ENCODE measurements at places on chromosomes 6 and 20.

DNA sequence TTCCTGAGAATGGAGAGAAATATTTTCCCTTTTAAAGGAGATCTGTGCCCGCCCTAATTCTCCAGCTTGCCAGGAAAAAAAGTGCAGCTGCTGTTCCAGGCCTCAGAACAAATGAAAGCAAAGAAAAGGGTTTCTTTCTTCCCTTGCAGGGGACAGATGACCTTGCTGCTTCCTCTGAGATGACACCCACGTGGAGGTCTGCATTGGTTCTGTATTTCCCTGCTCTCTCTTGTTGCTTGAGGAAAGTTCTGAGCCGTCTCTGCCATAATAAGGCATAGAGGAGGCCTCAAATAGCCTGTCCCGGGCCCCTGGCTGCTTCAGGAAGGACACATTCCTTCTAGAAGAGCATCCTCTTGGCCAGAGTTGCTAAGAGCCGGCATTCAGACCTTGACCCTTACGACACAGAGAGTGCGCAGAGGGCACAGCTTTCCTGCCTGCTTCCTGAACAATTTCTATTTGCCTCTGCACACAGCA is 501.8 kb upstream of the SULF2 start:
- peaks cover 34% of the 10 kb centered on the region for H3K4me1 ChIP-seq
- no peak overlapping the region for H3K27ac ChIP-seq
- H3K36me3 ChIP-seq = no peaks in the 10 kb centered on the region
- no peak overlapping the region for H3K4me3 ChIP-seq

DNA sequence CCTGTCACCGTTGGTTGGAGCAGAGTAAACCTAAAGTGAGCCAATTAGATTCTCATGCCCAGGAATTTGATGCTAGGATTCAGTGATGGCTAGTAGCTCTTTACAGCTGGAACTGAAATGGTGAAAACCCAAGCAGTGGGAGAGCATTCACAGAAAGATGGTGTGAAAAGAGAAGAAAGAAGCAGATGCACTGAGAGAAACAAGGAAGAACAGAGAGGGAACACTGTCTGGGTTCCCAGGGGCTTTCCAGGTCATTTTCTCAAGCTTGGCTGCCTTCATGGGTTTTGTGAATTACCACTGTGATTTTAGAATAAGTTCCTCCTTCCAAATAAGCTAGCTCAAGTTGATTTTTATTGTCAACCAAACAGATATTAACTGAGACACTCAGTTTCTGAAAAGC is 104.1 kb upstream of the AKIRIN2 start:
- no peaks in the 10 kb centered on the region for H3K36me3 ChIP-seq
- no peaks in the 10 kb centered on the region for H3K4me1 ChIP-seq
- DNase-seq = no peak
- no peak overlapping the region for H3K27ac ChIP-seq

GRCh38 chr20:36736451-36737182 is 9.3 kb downstream of the NDRG3 start:
- no peaks in the 10 kb centered on the region for H3K36me3 ChIP-seq
- no peak overlapping the region for H3K27ac ChIP-seq
- no peaks in the 10 kb centered on the region for H3K27me3 ChIP-seq
- no peak for DNase-seq
- H3K4me1 ChIP-seq = no peaks in the 10 kb centered on the region

- no peak overlapping the region for H3K4me3 ChIP-seq
- peaks cover 3% of the 10 kb centered on the region for H3K27me3 ChIP-seq
- H3K4me1 ChIP-seq = no peaks in the 10 kb centered on the region
- no peaks in the 10 kb centered on the region for H3K36me3 ChIP-seq
Observed at GRCh38 chr6:27575594-27576361, 102.9 kb upstream of the ZNF184 start.

- H3K27me3 ChIP-seq = no peaks in the 10 kb centered on the region
- H3K36me3 ChIP-seq = no peaks in the 10 kb centered on the region
- no peak for DNase-seq
- no peak overlapping the region for H3K27ac ChIP-seq
- no peak overlapping the region for H3K4me3 ChIP-seq
- no peaks in the 10 kb centered on the region for H3K4me1 ChIP-seq
Observed at GRCh38 chr6:83636800-83637199, 72.1 kb downstream of the SNAP91 start.

GRCh38 chr6:109014606-109015005 is 80.0 kb downstream of the SESN1 start:
- H3K36me3 ChIP-seq = no peaks in the 10 kb centered on the region
- H3K4me1 ChIP-seq = no peaks in the 10 kb centered on the region
- H3K27me3 ChIP-seq = no peaks in the 10 kb centered on the region

GRCh38 chr20:14826543-14827313 is 489.3 kb upstream of the FLRT3 start:
- no peaks in the 10 kb centered on the region for H3K36me3 ChIP-seq
- no peaks in the 10 kb centered on the region for H3K4me1 ChIP-seq
- DNase-seq = no peak
- no peak overlapping the region for H3K27ac ChIP-seq

- no peak overlapping the region for H3K27ac ChIP-seq
- no peak for DNase-seq
- peaks cover 5% of the 10 kb centered on the region for H3K27me3 ChIP-seq
- no peak overlapping the region for H3K4me3 ChIP-seq
- no peaks in the 10 kb centered on the region for H3K4me1 ChIP-seq
- no peaks in the 10 kb centered on the region for H3K36me3 ChIP-seq
Observed at GRCh38 chr6:99739526-99739925, 132.9 kb downstream of the PRDM13 start.

DNA sequence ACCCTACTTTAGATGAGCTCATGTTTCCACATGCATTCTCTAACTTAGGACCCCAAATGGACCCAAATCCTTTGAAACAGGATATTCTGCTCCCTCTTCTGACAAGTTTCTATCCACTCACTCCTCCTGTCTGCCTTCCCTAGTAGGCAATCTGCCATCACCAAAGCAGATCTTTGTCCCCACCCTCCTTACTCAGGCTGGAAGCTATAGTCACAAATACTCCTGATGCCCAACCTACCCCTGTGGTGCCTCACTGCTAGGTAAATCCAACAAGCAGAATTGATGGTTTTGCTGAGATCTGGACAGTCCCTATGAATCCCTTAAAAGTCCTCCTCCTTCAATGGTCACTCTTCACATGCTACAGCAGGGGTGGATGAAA is 21.7 kb downstream of the ELOVL5 start:
- no peaks in the 10 kb centered on the region for H3K27me3 ChIP-seq
- H3K27ac ChIP-seq = no peak overlapping the region
- H3K4me3 ChIP-seq = no peak overlapping the region
- H3K4me1 ChIP-seq = peaks cover 12% of the 10 kb centered on the region
- DNase-seq = no peak
- no peaks in the 10 kb centered on the region for H3K36me3 ChIP-seq

DNA sequence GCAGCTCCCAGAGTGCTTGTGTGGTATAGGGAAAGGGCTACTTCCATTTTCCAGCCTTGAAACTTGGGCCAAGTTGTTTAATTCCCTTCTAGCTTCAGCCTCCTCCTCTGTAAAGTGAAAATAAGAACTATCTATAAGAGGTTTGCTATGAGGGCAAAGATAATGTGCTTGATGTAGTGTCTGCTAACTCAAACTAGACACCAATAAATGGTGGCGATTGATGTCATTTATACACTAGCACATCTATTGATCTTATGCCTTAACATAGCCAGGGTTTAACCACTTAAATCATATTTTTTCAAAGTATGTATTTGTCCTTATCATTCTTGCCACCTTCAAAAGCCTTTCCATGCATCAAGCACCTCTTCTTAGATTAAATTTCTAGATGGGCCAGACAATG is 55.2 kb downstream of the NEDD9 start:
- H3K27ac ChIP-seq = no peak overlapping the region
- H3K4me3 ChIP-seq = no peak overlapping the region
- DNase-seq = no peak
- no peaks in the 10 kb centered on the region for H3K4me1 ChIP-seq

- no peaks in the 10 kb centered on the region for H3K36me3 ChIP-seq
- H3K4me1 ChIP-seq = no peaks in the 10 kb centered on the region
- H3K27me3 ChIP-seq = peaks cover 9% of the 10 kb centered on the region
- H3K4me3 ChIP-seq = peak overlapping the region; percentile 54
- no peak overlapping the region for H3K27ac ChIP-seq
Observed at GRCh38 chr20:31861385-31862156, 8.8 kb downstream of the DUSP15 start.

DNA sequence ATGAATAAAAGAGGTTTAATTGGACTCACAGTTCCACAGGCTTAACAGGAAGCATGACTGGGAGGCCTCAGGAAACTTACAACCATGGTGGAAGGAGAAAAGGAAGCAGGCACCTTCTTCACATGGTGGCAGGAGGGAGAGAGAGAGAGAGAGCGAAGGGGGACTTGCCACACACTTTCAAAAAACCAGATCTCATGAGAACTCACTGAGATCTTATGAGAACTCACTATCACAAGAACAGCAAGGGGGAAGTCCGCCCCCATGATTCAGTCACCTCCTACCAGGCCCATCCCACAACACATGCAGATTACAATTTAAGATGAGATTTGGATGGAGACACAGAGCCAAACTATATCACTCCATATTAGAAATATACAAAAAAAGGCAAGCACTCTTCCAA is 6.1 kb upstream of the SIRPD start:
- H3K4me3 ChIP-seq = no peak overlapping the region
- H3K36me3 ChIP-seq = no peaks in the 10 kb centered on the region
- DNase-seq = no peak
- H3K27me3 ChIP-seq = no peaks in the 10 kb centered on the region
- no peaks in the 10 kb centered on the region for H3K4me1 ChIP-seq
- H3K27ac ChIP-seq = no peak overlapping the region

GRCh38 chr20:58604128-58604881 is 46.8 kb upstream of the STX16 start:
- peaks cover 16% of the 10 kb centered on the region for H3K4me1 ChIP-seq
- H3K36me3 ChIP-seq = no peaks in the 10 kb centered on the region
- H3K27me3 ChIP-seq = no peaks in the 10 kb centered on the region
- no peak overlapping the region for H3K4me3 ChIP-seq
- no peak for DNase-seq

GRCh38 chr20:4683261-4683660 is 38.4 kb upstream of the PRND start:
- no peaks in the 10 kb centered on the region for H3K36me3 ChIP-seq
- no peaks in the 10 kb centered on the region for H3K4me1 ChIP-seq

GRCh38 chr6:79335133-79335674 is 100.7 kb upstream of the HMGN3 start:
- no peaks in the 10 kb centered on the region for H3K36me3 ChIP-seq
- no peak for DNase-seq
- H3K27ac ChIP-seq = no peak overlapping the region
- H3K4me1 ChIP-seq = no peaks in the 10 kb centered on the region
- no peaks in the 10 kb centered on the region for H3K27me3 ChIP-seq

DNA sequence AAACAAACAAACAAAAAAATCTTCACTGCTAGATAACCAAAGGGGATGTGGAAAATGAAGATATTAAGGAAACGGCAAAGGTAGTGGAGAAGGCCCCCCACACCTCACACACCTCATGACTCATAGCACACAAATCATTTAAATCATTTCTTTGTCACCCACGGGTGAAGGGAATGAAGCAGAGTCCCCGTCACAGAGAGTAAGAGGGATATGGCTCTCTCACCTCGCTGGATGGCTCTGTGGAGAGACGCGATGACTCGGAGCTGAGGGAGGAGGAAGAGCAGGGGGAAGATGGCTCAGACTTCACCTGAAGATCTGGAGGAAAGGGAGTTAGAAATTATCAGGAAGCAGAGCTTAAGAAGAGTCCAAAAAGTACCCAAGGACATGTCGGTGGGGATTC is 1.2 kb downstream of the ATF6B start:
- H3K4me3 ChIP-seq = peak overlapping the region; percentile 94
- DNase-seq = no peak
- H3K36me3 ChIP-seq = peaks cover 35% of the 10 kb centered on the region
- no peaks in the 10 kb centered on the region for H3K27me3 ChIP-seq
- H3K27ac ChIP-seq = no peak overlapping the region

GRCh38 chr6:111199935-111200334 is 112.6 kb downstream of the SLC16A10 start:
- H3K36me3 ChIP-seq = no peaks in the 10 kb centered on the region
- peaks cover 12% of the 10 kb centered on the region for H3K4me1 ChIP-seq
- peak overlapping the region; percentile 32 for H3K4me3 ChIP-seq
- peak overlapping the region; percentile 84 for H3K27ac ChIP-seq
- peak; percentile 52 for DNase-seq

- no peak overlapping the region for H3K4me3 ChIP-seq
- H3K4me1 ChIP-seq = no peaks in the 10 kb centered on the region
- no peak for DNase-seq
- H3K36me3 ChIP-seq = no peaks in the 10 kb centered on the region
- no peaks in the 10 kb centered on the region for H3K27me3 ChIP-seq
- no peak overlapping the region for H3K27ac ChIP-seq
Observed at GRCh38 chr6:159178847-159179246, 9.6 kb downstream of the FNDC1 start.

- no peak overlapping the region for H3K27ac ChIP-seq
- no peaks in the 10 kb centered on the region for H3K4me1 ChIP-seq
- no peaks in the 10 kb centered on the region for H3K27me3 ChIP-seq
- H3K36me3 ChIP-seq = no peaks in the 10 kb centered on the region
- no peak overlapping the region for H3K4me3 ChIP-seq
Observed at GRCh38 chr6:168546151-168546550, 105.2 kb downstream of the SMOC2 start.

- no peaks in the 10 kb centered on the region for H3K4me1 ChIP-seq
- H3K27ac ChIP-seq = no peak overlapping the region
- DNase-seq = no peak
Observed at GRCh38 chr6:22838345-22838744, 269.0 kb downstream of the HDGFL1 start.

- H3K4me1 ChIP-seq = no peaks in the 10 kb centered on the region
- H3K27me3 ChIP-seq = no peaks in the 10 kb centered on the region
- no peak overlapping the region for H3K4me3 ChIP-seq
- H3K27ac ChIP-seq = no peak overlapping the region
- no peaks in the 10 kb centered on the region for H3K36me3 ChIP-seq
Observed at GRCh38 chr6:68343901-68344300, 291.2 kb upstream of the ADGRB3 start.

DNA sequence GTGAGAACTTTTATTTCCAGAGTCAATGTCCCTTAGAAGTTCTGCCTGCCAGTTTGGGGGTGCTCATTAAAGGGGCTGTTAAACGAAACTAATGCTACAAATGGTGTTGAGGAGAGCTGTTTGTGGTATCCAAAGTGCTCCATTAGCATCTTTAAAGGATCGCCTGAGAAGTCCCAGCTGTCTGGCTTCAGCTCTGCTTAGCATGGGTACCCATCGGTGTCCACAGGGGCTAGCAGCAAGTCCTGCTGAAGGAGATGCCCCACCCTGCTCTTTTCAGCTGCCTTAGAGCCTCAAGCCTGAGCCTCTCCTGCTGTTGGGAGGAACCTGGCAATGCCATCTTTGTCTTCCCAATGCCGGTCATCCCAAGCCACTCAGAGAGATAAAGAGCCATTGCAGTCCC is 111.1 kb downstream of the FOXO3 start:
- H3K4me1 ChIP-seq = no peaks in the 10 kb centered on the region
- H3K4me3 ChIP-seq = no peak overlapping the region
- no peak overlapping the region for H3K27ac ChIP-seq
- no peaks in the 10 kb centered on the region for H3K36me3 ChIP-seq

DNA sequence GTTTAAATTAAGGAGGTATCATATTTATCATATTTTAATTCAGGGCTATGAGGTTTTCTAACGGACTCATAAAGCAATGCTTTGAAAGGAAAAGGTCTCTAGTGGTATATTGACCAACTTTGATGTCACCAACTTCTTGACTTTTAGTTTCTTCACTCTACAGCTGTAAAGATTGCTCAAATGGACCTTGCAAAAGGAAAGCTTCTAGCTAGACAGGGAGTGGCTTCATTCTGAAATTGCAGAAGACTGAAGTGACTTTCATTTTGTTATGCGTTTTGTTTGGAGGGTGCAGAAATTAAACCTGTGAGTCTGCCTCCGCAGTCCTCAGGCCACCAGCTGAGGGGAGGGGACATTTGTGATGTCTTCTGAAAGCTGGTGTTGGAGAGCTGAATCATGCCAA is 95.7 kb downstream of the SLC24A3 start:
- H3K4me3 ChIP-seq = no peak overlapping the region
- H3K27me3 ChIP-seq = no peaks in the 10 kb centered on the region
- no peaks in the 10 kb centered on the region for H3K36me3 ChIP-seq

Data from right lobe of liver (tissue), 6 donors.